ENCODE measurements at places on chromosomes 2 and 18.

DNA sequence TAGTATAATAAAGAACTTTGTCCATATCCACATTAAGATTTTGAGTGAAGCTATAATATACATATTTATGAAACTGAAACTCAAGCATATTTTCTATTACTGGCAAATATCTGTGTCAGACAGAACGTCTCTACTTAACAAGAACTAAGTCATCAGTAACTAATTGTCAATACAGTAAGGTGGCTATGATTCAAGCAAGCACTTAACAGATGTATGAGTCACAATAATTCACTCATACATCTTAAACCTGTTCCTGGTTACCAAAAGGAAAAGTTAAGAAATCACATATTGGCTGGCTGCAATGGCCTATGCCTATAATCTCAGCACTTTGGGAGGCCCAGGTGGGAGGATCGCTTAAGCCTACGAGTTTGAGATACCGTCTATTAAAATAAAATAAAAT is 96.0 kb downstream of the SOS1 start:
- peak; percentile 31 for DNase-seq

GRCh38 chr2:217612211-217612610 is 390.6 kb downstream of the TNS1 start:
- no peak for DNase-seq

GRCh38 chr2:45843136-45843535 is 191.7 kb downstream of the PRKCE start:
- no peak for DNase-seq

- DNase-seq = peak; percentile 62
Measured at GRCh38 chr2:18750672-18751554, 161.5 kb upstream of the NT5C1B start.

GRCh38 chr2:225411452-225411851 is 11.9 kb downstream of the NYAP2 start:
- DNase-seq = no peak

DNA sequence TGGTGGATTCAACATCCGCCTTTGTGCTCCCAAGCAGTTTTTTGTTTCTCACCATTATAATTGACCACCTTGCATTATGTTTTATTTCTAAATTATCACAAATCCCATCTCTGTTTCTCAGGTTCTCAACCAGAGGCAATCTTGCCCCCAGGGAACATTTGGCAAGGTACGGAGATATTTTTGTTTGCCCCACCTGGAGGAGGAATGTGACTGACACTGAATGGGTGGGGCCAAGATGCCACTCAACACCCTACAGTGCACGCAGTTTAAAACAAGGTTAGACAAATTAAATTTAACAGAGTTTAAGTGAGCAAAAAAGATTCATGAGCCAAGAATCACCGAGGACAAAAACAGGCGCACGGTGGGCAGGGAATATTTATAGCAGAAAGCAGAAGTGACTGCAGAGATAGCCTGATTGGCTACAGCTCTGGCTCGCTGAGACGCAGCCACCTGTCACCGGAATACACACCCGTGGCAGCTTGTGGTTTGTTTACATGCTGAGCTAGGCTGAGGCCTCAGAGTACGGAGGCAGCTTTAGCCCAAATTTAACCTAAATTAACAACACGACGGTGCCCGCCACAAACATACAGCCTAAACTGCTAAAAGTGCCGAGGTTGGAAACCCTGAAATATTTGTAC is 150.0 kb upstream of the ALKAL2 start:
- DNase-seq = no peak

DNA sequence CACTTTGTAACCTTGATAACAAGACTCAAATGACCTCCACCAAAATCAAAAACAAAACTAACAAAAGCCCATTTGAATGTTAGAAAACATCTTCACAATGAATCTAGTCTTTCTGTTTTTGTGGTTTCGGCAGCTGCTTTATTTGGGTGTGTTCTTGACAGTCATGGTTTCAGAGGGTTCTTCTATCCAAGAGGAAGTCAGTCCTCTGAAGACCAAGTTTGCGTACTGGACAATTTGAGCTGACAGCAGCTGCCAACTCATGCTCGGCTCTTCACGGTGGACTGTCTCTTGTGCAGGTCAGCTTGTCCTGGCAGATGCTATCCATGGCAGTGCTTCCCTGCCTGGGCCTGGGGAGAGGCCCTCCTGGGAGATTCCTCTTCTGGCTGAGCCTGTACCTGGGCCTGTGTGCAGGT is 91.0 kb downstream of the TMEM17 start:
- DNase-seq = no peak

- DNase-seq = no peak
Measured at GRCh38 chr18:34609986-34610648, 100.0 kb upstream of the DTNA start.

DNA sequence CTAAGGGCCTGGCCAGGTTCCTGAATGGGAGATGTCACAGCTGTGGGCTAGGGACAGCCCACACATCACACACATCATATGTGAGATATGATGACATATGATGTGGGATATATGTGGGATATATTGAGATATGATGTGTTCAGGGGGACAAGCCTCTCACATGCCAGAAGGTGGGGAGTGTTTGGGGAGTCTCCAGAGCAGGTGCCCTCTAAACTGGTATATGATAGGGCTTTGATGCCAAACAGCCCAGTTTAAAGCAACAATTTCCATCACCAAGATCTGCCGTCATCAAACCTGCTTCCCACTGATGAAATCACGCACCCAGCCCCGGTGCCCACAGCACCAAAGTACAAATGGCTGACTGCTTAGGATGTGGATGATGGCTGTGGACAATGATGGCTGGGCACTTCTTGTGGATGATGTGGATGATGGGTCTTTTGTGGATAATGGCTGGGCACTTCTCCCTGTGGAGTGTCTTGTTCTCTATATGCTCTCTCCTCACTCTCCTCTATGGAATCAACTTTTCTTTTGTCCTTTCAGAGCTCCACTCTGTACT is 50.9 kb downstream of the FBLN7 start:
- DNase-seq = no peak

DNA sequence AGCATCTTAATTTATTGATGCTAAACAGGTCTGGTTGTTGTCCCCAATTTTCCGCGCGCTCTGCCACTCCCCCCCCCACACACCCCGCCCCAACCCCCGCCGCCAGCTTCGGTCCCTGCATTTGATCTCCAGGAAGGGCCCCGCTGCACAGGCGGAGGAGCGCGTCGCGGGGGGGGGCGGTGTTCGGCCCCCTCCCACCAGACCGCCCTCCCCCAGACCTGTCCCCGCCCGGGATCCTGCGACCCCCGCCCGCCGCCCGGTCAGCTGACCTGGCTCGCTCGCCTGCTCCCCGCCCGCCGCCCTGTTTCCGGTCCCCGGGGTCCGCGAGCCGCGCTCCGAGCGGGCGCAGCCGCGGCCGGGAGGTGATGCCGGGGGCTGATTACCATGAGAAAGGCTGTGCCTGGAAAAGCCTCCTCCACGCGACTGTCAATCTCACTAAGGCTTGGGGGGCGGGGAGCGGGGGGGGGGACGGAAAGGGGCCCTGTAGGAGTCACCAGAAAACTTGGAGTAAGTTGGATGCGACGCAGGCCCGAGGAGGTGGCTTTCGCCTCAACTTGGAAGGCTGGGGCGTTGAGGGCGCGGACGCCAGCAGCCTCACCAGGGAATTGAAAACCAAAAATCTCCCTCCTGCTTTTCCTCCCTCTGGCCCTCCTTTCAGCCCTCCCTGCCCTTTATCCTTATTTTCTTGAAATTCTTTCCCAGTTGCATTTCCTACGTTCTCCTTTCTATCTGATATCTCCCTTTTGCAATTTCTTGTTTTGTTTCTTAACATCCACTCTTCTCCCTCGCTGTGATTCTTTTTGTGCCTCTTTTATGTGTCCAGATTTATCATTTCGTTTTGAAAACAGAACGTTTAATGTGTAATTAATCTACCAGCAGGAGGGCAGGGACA is 4.4 kb upstream of the ZEB2 start:
- DNase-seq = peak; percentile 75

DNA sequence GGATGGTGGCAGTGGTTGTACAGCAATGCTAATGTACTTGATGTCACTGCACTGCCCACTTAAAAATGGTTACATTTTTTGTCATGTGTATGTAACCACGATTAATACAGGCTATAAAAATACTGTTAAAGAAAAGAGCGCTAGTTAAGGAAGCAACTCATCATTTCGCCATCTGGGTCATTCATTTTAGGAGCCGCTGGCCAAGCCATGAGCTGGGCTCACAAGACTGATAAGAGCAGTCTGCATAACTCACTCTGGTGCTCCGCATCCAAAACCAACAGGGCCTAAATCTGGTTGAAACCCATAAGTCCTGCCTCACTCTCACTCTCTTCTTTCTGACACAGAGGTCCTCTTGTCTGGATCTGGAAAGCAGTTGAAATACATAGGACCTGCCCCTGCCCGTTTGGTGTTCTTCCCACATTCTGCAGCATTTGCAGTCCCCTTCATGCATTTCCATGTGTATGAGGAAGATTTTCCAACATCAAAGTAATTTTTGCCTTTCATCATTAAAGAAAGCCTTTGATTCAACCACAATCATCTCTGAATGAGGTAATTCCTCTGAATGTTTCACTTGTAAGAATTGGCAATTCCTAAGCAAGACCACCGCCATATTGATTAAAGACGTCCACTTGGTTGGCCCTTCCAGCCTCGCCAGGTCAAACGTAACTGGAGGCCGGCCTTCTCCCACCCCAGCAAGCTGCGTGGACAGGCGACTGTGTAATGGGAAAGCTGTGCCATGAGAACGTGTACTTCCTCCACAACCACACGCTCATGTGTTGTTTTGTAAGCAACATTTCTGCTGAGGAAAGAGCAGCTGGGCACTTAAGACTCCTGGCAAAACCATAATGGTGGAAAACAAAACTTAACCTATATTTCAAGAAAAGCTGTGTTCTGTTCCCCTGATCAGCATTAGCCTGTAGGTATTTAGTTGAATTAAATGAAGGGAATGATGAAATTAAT is 112.2 kb downstream of the VAPA start:
- peak; percentile 29 for DNase-seq

GRCh38 chr2:145597809-145598208 is 1077.9 kb upstream of the ZEB2 start:
- peak; percentile 81 for DNase-seq

DNA sequence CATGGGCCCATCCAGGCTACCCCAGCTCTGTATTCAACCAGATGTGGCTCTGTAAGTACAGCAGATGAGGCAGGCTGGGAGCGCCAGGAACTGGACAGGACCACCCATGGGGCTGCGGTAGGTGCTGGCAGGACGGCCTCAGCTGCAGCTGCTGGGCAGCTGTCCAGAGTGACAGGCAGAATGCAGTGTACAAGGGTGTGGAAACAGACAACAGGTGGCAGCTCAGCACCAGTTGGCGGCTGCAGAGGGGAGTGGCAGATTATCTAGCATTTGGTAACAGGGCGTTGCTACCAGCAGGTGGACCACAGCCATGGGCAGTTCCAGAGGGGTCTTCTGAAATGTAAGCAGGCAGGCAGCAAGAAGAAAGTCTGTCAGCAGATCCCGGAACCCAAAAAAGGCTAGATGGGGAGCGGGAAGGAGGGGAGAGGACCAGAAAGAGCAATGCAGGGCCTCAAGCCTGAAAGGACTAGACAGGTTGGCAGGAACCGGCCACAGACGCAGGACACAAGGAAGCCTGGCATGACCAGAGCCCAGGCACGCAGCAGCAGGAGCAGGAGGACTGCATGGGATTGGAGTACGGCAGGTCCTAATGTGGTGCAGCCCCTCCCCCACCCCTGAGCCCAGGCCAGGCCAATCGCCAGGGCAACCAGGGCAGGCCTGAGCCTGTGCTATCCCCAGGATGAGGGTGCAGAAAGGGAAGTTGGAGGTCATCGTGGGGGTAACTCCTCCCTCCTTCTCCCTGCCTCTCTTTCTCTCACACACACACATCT is 24.7 kb downstream of the PKDCC start:
- DNase-seq = no peak

DNA sequence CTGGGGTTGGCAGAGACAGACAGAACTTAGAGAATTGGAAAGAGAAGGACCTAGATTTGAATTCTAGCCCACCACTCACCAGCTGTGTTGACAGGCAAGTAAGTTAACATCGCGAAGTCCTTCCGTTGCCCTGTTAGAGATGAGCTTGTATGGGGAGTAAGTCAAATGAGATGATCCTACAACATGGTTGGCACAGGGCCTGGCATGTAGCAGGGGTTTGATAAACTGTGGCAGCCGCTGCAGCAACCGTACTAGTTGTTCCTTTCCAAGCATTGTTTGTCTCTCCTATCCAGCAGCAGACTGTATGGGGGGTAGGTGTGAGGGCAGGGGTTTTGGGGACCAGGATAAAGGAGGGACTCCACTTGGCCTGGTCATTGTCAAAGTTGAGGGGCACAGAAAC is 16.0 kb downstream of the TET3 start:
- DNase-seq = no peak

DNA sequence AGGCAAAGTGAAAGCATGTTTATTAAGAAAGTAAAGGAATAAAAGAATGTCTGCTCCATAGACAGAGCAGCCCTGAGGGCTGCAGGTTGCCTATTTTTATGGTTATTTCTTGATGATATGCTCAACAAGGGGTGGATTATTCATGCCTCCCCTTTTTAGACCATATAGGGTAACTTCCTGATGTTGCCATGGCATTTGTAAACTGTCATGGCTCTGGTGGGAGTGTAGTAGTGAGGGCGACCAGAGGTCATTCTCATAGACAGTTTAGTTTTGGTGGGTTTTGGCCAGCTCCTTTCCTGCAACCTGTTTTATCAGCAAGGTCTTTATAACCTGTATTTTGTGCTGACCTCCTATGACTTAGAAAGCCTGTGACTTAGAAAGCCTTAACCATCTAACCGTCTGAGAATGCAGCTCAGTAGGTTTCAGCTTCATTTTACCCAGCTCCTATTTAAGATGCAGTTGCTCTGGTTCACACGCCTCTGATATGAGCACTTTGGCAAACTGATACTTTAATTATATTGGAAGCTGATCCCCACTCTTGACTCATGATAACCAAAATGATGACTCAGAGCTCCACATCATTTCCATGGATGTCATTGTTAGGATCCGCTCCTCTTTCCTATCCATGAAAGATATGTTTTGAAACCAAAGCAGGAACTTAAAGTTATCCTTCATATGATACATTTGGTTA is 14.5 kb upstream of the ERMN start:
- DNase-seq = peak; percentile 12

DNA sequence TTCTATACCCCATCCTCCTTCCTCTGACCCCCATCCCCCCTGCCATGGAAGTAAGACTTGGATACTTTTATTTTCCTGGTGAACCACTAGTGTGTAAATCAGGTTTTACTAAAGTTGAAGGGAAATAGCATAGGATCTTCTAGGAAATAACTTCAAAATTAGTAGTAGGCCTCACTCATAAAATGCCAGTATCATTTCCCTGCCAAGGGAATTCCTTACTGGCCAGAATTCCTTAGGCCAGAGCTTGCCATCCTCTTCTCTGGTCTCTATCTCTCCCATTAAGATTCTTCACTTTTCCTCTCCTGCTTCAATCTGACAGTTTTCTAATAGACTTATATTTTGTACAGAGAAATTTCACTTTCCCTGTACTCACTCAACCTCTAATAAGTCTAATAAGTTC is 322.8 kb upstream of the TANK start:
- peak; percentile 12 for DNase-seq

- DNase-seq = no peak
Measured at GRCh38 chr2:153823880-153824279, 47.8 kb upstream of the GALNT13 start.

DNA sequence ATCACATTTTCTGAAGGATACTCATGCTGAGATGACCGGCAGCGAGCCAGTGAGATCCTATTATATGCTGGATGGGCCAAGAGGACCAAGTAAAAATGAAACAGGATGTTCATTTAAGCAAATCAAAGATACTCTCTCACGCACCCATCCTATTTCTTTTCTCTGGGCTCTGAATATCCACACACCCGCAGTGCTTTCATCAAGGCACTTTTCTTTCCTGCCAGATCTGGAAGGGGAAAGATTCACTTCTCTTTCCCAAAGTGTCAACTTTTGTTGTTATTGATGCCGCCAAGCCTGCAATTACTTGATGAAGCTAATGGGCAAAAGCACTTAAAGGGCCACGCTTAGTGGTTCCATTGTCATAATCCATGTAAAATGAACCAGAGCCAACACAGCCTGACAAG is 191.9 kb upstream of the CHAC2 start:
- peak; percentile 24 for DNase-seq

Data from cardiac fibroblast (primary cell).